ENCODE measurements at places on chromosomes 11 and 22.

DNA sequence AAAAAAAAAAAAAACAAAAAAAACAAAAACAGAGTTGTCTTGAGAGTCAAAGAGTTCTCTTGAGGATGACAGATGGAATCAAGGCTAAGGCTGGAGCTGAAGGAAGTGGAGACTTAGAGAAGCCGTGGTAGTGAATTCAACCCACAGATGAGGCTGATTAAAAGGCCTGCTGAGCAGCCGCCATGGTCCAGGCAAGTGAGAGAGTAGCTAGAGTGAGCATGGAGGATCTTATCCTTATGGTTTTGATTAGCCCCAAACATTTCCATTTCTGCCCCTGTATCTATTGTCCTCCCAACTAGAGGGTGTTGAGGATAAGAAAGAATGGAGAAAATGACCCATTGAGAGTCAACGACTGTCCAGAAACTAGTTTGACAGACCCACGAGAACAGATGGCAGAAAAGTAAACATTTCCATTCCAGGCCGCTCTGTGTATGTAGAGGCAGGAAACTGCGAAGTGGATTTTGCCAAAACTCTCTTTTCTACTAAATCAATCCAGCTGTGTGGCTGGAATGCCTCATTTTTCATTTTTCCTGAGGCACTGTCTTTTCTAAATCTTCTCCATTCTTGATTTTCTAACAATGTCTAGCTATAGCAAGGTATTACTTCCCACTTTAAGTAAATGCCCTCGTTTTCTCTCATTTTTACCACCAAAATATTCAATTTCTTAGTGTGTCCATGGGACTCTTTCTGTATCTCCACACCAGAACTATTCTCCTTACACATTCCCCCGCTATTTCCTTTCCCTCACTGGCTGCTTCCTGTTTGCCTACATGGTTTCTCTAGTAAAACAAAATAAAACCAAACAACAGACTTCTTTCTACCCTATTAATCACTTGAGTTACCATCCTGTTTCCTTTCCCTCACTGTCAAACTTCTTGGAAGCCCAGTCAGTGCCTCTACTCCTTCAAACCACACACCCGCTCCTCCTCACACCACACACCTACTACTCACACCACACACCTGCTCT lies 5.4 kb upstream of the MMP8 start:
- no peak for DNase-seq

DNA sequence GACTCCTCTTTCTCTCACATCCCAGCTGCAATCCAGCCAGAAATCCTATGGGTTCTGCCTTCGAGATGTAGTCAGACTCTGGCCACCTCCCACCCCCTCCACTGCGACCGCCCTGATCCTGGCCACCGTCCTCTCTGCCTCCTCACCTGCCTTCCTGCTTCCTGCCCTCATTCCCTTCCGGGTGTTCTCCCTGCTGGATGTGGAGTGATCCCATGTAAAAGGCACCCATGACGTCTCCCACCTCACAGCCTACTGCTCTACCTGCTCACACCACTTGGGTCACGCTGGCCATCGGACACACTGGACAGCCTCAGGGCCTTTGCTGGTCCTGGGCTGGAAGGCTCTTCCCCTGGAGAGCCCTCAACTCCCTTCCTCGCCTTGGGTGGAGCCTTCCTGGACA lies 33.7 kb upstream of the CD5 start:
- DNase-seq, result no peak

DNA sequence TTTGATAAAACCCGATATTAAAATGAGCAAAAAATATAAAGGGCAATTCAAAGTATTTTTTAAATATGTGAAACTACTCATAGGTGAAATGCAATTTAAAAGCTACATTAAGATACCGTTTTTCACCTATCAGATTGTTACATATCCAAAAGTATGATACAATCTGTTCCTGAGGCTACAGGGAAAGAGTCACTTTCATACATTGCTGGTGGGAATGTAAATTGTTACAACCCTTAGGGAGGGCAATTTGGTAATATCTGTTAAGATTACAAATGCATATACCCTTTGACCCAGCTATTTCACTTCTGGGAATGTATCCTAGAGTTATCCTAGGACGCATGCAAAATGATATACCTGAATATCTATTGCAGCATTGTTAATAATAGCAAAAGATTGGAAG lies 132.1 kb downstream of the BLID start:
- no peak for DNase-seq

DNA sequence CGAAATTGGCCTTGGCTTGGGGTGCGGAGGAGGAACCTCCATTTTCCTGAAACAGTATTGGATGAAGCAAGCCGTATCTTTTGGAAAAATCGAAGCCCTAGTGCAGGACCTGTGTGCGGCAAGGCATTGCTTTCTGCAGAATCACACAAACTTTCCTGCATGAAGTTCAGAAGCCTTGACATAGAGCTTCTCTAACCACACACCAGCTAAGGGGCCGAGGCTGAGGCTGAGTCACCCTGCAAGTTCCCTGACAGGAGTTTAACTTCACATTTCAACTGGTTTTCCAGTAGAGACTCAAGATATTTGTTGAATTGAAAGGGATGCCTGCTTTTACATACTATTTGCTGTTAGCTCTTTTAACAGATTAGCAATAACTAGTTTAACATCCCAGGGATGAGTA lies 67.8 kb downstream of the TCF20 start:
- peak; percentile 14 for DNase-seq
